Nasal cavity respiratory epithelium epithelial cell of viscerocranial mucosa (primary cell): ENCODE measurements at places on chromosomes 2 and 18. TPM values are rescaled to one million over a fixed set of nuclear protein-coding genes. Genes with fewer than 3 reads are reported as not detected.

NT5DC4 gene
- total RNA-seq = 0.07 TPM in 1 of 2 replicates, not detected in the other

GPR155 gene
- 1.7 and 3.7 TPM in 2 replicates for total RNA-seq

FNDC4 gene
- 2.8 and 6.8 TPM in 2 replicates for total RNA-seq

EFHD1 gene
- total RNA-seq = 0.07 TPM in 1 of 2 replicates, not detected in the other

NCKAP1 gene
- 348 and 413 TPM in 2 replicates for total RNA-seq

ZC3H6 gene
- 7.5 and 8.3 TPM in 2 replicates for total RNA-seq

KCNS3 gene
- total RNA-seq = 4.1 and 8.1 TPM in 2 replicates

KCNJ3 gene
- total RNA-seq = not detected in 2 replicates

MOGAT1 gene
- total RNA-seq = not detected in 2 replicates

CD8B gene
- total RNA-seq = not detected in 2 replicates

CYP26B1 gene
- 1.0 and 2.8 TPM in 2 replicates for total RNA-seq

VAMP8 gene
- 38.3 and 42.2 TPM in 2 replicates for total RNA-seq

MERTK gene
- total RNA-seq = 1.4 and 8.7 TPM in 2 replicates

G6PC2 gene
- total RNA-seq = not detected in 2 replicates

FBXO48 gene
- 0.68 and 1.00 TPM in 2 replicates for total RNA-seq

TFCP2L1 gene
- total RNA-seq = 6.8 and 20.7 TPM in 2 replicates

DES gene
- not detected in 2 replicates for total RNA-seq

LAMA1 gene
- total RNA-seq = 5.1 and 47.2 TPM in 2 replicates

ATOH8 gene
- total RNA-seq = 0.07 TPM in 1 of 2 replicates, not detected in the other

PDK1 gene
- total RNA-seq = 7.2 and 13.6 TPM in 2 replicates

LHCGR gene
- not detected in 2 replicates for total RNA-seq

XDH gene
- total RNA-seq = 8.2 and 16.9 TPM in 2 replicates

SERPINB13 gene
- total RNA-seq = 16.7 and 114 TPM in 2 replicates

GALNT3 gene
- 92.9 and 105 TPM in 2 replicates for total RNA-seq

POTEI gene
- not detected in 2 replicates for total RNA-seq

SNTG2 gene
- total RNA-seq = 0.14 TPM in 1 of 2 replicates, not detected in the other

FIGLA gene
- total RNA-seq = not detected in 2 replicates

TRAPPC12 gene
- total RNA-seq = 54.7 and 55.5 TPM in 2 replicates

PAX8 gene
- under 0.01 and 1.1 TPM in 2 replicates for total RNA-seq

CPLX4 gene
- total RNA-seq = not detected in 2 replicates

NYAP2 gene
- under 0.01 TPM in 1 of 2 replicates, not detected in the other for total RNA-seq

ANKRD30B gene
- total RNA-seq = not detected in 2 replicates

GNLY gene
- under 0.01 TPM in 1 of 2 replicates, not detected in the other for total RNA-seq

GKN2 gene
- total RNA-seq = not detected in 2 replicates

UGT1A5 gene
- total RNA-seq = 2.3 TPM in 1 of 2 replicates, not detected in the other

TSPYL6 gene
- total RNA-seq = not detected in 2 replicates

TGOLN2 gene
- 31.8 and 72.2 TPM in 2 replicates for total RNA-seq

TXNL1 gene
- 16.7 and 54.5 TPM in 2 replicates for total RNA-seq

NAT8 gene
- total RNA-seq = not detected in 2 replicates

PPIL3 gene
- 48.9 and 51.9 TPM in 2 replicates for total RNA-seq

E2F6 gene
- total RNA-seq = 13.7 and 16.6 TPM in 2 replicates

FIGN gene
- 1.0 and 1.6 TPM in 2 replicates for total RNA-seq

CYS1 gene
- total RNA-seq = under 0.01 and 0.43 TPM in 2 replicates

DSC2 gene
- 119 and 226 TPM in 2 replicates for total RNA-seq

TOGARAM2 gene
- not detected in 2 replicates for total RNA-seq

FTCDNL1 gene
- total RNA-seq = 2.3 and 2.7 TPM in 2 replicates

HOXD1 gene
- total RNA-seq = not detected in 2 replicates

METTL21A gene
- total RNA-seq = 9.9 and 10.1 TPM in 2 replicates

AMER3 gene
- total RNA-seq = not detected in 2 replicates

PFN4 gene
- total RNA-seq = 0.34 and 0.43 TPM in 2 replicates

CXCR1 gene
- total RNA-seq = not detected in 2 replicates

SATB2 gene
- total RNA-seq = 0.68 and 3.5 TPM in 2 replicates

MROH2A gene
- not detected in 2 replicates for total RNA-seq

PARD3B gene
- 3.0 and 3.1 TPM in 2 replicates for total RNA-seq

C2orf72 gene
- 0.14 TPM in 1 of 2 replicates, not detected in the other for total RNA-seq
